ENCODE measurements at places on chromosomes 5 and 9.

DNA sequence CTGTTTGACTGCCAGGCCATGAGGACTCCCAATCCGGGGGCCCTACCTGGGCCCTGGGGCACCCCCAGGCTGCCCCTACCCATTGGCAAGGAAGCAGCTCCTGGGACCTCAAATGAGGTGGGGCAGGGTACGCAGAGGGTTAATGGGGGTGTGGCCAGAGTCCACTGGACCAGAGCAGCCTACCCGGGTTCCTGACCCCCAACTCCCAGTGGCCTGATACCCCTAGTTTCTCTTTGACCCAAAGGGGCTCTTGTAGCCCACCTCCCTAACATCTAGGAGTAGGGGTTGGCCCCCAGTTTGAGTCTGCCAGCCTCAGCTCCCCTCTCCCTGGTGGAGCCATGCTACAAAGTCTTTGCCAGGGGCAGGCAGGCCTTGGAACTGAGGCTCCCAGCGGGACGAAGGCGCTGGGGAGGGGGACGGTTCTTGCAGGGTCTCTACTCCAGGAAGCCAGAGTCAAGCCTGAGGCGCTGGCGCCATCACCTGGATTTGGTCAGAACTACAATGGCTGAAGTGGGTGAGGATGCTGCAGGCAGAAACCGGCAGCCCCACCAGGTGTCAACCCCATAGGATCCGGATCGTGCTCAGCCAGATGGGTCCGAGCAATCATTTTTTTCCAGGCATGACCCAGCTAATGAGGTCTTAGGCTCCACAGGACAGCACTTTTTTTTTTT is 8.4 kb upstream of the CERCAM start:
- DNase-seq = peak; percentile 71

- no peak for DNase-seq
Observed at GRCh38 chr9:134180786-134181647, 16.7 kb upstream of the RNU6ATAC start.

- no peak for DNase-seq
Observed at GRCh38 chr5:81986126-81986525, 14.3 kb downstream of the ATG10 start.

GRCh38 chr9:82153032-82153431 is 164.5 kb downstream of the SPATA31D1 start:
- no peak for DNase-seq

DNA sequence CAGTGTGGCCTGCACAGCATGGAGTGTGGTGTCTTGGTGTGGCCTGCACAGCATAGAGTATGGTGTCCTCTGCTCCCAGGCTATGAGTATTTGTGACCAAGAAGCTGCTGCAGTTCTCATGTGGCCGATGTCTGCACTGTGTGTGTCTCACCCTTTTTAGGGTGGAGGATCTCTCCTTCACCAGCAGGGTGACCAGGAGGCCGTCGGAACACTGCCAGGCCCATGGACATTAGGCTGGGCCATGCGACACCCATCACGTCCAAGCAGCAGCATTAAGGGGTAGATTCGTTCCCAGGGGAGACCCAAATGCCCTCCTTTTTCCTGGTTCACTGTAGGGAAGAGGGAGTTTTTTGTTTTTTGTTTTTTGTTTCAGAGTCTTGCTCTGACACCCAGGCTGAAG is 115.3 kb upstream of the SPIN1 start:
- DNase-seq = no peak

GRCh38 chr5:159965031-159965837 is 43.7 kb upstream of the TTC1 start:
- peak; percentile 60 for DNase-seq

GRCh38 chr9:10873999-10874398 is 261.2 kb upstream of the PTPRD start:
- DNase-seq = no peak

DNA sequence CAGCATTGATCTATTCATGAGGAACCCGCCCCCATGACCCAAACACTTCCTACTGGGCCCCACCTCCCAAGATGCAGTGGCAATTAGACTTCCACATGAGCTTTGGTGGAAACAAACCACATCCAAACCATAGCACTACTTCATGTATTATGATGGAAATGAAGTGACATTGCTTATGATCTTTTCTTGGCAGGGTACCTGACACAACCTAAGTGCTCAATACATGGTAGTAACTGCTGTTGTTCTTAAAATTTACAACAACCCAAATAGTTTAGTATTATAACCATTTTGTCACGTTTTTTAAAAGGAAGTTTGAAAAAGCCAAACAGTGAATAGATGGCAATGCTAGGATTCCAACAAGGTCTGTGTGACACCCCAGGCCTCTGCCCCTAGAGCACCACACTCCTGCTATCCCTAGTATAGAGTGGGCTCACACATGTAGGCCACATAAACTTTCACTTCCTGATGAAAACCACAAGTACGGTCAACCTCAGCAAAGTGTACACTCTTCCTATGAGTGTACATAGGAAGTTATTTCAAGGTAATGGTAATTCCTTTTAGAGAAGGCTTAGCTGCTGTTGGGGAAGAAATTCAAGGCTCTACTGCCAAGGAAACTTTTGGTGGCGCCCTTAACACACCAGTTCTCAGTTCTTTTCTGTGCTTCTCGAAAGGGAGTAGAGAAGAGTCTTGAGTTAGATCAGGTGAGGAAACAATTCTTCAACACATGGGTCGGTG is 97.6 kb downstream of the ARSB start:
- no peak for DNase-seq

DNA sequence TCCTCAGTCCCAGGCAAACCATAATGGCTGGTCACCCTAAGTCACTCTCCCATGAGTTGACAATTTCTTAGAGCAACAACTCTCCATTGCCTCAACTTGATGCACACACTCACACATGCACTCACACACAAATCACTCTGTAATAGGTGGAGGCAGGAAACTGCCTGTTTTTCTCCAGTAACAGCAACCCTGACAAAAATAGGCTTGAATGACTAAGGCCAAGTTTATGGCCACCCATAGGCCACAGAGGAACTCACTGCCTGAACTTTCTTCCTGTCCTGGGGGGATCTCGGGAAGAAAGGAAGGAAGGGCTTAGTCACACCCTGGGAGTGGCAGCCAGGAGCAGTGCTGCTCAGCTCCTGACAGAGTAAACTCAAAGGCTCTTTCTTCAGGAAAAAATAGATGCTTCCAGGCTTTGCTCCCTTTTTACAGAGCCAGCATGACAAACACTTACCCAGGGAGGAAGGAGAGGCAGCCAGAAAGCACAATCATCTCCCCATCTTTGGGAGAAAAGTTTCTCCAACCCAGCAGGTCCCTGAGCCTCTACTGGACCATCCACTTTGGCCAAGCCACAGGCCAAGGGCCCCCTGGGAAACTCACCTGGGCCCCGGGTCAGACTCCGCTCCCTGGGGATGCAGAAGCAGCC is 368 bp downstream of the SH3TC2 start:
- DNase-seq = peak; percentile 95

GRCh38 chr5:123753937-123754891 is 242.2 kb downstream of the CSNK1G3 start:
- no peak for DNase-seq

- DNase-seq = no peak
Observed at GRCh38 chr9:61673664-61674381, 484.0 kb downstream of the SPATA31A7 start.

GRCh38 chr5:127042593-127042992 is 12.2 kb upstream of the MARCHF3 start:
- DNase-seq = peak; percentile 72

- no peak for DNase-seq
Observed at GRCh38 chr5:180323941-180324600, 29.1 kb downstream of the GFPT2 start.

DNA sequence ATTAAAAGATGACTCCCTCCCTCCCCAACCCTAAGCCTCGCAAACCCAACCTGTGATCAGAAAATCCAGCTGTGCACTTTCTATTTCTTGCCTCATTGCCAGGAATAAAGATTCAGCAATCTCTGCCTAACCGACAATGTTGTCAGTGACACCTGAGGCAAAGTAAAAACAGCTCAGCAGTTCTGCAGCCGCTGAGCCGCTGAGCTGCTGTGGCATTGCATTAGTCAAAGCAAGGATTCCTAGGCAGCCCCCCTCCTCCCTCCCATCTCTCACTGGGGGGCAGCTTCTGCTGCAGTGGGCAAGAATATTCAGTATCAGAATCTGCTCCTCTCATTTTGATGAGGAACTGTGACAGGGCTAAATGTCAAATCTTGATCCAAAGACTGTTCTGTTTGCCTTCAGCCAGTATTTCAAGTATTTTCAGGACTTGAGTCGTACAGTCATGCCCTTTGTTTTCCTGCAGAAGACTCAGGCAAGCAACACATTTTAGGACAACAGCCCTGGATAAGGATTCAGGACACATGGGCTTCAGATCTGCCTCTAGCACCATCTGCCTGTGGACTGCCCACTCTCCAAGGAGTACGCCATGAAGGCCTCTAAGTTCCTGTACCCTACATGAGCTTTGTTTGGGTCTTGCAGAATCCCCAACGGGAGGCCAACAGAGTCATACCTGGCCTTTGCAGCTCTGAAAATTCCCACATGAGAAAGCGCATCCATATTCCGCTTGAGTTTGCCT is 41.1 kb upstream of the DAP start:
- DNase-seq = peak; percentile 9

DNA sequence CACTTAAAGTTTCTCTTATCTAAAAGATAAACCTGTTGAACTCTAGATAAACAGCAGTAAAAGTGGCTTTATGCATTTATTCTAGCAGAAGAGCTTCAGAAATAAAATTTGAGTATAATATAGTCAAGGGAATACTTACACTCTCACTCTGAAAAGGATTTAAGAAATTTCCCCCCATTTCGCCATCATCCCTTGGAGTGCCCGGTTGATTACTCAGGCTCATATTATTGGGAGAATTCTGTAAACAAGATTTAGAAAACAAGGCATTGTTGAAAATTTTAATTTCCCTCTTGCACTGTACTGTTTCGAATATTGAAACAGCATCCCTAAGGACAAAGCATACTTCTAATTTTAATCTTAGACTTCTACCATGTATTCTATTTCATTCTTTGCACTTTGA is 34.5 kb upstream of the ACOT12 start:
- DNase-seq = no peak

DNA sequence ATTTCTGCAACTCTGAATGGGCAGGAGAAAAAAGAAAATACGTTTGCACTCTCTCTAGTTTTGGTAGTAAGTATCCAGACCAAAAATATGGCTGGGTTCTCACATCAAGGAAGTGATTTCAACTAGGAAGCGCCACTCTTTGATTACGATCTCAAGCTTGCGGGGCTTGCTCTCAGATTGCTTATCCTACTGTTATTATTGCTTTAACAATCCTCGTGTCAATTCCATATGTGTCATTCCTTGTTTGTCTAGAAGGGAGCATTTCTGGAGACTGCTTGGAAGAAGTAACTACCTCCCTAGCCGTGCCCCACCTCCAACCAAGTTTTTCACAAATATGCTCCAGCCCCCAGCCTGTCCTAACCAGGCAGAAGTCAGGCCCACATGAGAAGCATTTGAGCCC is 3.5 kb downstream of the PRUNE2 start:
- no peak for DNase-seq

GRCh38 chr5:116532762-116533525 is 41.7 kb downstream of the SEMA6A start:
- DNase-seq = no peak

- no peak for DNase-seq
Observed at GRCh38 chr9:96117398-96118080, 184.4 kb downstream of the HSD17B3 start.

DNA sequence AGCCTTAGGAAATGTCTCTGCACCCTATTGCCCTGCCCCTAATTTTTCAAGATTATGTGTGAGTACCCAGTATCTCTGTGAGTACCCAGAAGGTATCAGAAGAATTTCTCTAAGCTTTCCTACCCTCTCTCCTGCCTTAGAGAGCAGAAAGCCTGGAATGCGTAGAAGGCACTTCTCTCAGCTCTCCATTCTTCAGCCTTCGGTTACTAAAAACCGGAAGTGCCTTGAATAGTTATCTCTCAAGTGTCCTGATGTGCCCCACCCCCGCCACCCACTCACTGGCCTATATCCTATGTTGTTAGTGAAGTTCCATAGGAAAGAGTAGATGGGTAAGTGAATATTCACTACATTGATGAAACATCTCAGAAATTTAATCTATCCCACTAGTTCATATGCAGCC is 210.7 kb upstream of the CDH10 start:
- DNase-seq = no peak

GRCh38 chr9:89495824-89496560 is 1.9 kb downstream of the SEMA4D start:
- DNase-seq = no peak

Measured in dermis blood vessel endothelial cell (primary cell).